ENCODE measurements at places on chromosomes 2 and 18.

DNA sequence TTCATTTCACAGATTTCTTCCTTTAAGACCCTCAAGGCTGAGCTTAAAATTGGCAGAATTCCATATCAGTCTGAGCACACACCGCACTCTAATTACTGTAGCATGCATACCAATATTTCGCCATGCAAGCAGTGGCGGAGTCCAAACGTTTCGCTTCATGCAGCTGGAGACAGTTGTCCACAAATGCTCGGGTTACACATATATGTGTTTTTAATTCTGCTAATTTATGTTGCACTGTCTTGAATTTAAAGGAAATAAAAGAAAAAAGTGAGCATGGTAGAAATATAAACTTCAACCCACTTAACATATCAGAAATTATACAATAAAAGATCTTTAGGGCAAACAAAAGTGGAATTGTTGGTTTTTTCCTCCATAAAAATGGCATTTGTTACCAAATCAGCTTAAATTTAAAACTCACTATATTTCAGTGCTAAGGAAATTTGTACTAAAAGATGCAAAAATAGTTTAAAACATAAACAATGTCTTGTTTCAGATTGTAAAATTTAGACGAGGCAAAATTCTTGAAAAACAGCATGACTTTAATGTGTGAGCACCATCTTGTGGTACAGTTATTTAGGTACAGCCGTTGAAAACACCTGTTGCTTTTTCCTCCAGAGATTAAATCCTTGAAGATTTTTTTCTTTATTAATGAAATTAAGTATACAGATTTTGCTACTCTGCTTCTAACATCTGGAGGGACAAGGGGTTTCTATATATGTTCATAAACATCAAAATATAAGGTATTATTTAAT is 24.1 kb upstream of the KANSL1L start:
- DNase-seq = no peak

DNA sequence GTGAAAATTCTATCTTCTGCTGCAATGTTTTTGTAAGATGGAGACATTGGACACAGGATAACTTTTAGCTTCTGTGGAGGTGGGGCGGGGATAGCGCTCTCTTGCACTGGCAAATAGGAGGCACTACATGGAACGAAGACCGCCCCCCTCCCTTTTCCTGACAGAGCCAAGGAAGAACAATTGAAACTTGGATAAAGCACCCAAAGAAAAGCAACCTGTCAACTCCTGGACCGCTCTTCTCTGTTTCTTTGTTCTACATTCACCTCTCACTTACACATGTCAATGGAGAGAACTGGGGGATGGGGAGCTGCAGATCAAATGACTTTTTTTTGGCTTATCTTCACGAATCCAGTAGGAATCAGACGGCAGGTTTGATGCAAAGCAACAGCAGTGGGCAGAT is 126.3 kb upstream of the CHAC2 start:
- no peak for DNase-seq

GRCh38 chr2:48249631-48250473 is 280.1 kb upstream of the STON1 start:
- DNase-seq = no peak

- DNase-seq = no peak
Measured at GRCh38 chr18:24630346-24630880, 170.0 kb downstream of the HRH4 start.

- no peak for DNase-seq
Measured at GRCh38 chr18:78138983-78139496, 840.6 kb upstream of the SALL3 start.

GRCh38 chr2:99729104-99730025 is 239.5 kb upstream of the REV1 start:
- no peak for DNase-seq

DNA sequence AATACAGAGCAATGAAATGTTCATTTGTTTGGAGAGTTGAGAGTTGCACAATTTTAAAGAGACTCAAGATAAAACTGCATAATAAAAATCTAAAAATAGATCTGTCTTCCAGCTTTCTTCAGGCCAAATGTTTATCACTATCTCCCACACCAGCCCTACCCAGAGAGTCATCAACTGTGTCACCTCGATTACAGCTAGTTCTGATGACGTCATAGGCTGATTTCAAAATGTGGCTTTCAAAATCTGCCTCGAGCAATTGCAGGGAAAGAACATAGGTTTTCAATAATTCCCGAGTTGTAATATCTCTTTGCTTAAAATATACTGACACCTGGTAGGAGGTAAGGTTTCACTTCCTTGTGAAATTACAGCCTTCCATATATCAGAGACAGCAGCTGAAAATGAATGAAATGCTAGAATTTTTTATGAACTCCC is 677.6 kb upstream of the ID2 start:
- no peak for DNase-seq

GRCh38 chr2:138137949-138138348 is 173.7 kb downstream of the HNMT start:
- no peak for DNase-seq

DNA sequence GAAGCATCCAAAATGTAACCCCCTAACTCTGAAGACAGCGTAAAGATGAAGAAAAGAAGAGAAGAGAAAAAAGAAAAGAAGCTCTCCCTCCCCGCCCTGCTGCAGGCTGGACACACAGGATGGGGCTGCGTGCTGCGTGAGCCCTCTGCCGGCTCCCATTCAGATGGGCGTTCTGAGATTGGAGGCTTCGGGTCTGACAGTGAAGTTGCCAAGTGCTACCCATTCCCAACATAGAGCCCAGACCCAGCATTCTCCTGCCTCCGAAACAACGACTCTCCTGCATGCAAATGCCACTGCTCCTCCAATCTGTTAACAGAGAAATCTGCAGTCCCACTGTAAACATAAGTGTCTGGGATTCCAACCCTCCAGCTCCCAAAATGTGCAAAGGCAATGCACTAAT is 234.9 kb downstream of the BCL11A start:
- no peak for DNase-seq

- peak; percentile 89 for DNase-seq
Measured at GRCh38 chr2:74834792-74835755, 1.1 kb downstream of the HK2 start.

GRCh38 chr2:186946896-186947467 is 98.0 kb upstream of the ZSWIM2 start:
- DNase-seq = no peak

DNA sequence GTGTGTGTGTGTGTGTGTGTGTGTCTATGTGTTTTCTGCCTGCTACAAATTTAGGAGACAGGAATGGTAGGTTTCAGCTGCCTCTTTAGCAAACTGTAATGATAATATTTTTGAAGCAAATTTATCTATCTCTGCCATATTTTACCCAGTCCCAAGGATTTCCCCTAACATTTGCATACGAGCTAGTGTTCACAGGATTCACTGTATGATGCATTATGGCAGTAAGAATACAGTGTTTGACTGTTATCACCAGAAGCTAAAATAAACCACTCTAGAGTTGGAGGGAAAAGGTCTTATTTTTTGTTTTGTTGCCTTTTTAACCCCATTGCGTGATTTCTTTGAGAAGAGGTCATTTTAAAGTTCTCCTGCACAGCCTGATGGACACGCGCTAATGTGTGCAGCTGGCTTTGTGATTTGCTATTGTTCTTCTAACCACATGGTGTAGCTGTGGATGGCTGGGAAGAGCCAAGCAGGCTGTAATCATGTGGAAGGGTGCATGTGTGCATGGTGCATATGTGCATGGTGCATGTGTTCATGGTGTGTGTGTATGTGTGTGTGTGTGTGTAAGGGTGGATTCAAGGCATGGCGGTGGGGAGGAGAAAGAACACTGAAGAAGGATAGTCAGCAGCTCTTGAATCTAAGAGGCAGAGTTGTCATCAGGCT is 62.4 kb downstream of the PLB1 start:
- DNase-seq = no peak

- DNase-seq = no peak
Measured at GRCh38 chr2:127414638-127415592, 3.3 kb upstream of the PROC start.

GRCh38 chr2:157364257-157364974 is 38.8 kb upstream of the ERMN start:
- DNase-seq = no peak

DNA sequence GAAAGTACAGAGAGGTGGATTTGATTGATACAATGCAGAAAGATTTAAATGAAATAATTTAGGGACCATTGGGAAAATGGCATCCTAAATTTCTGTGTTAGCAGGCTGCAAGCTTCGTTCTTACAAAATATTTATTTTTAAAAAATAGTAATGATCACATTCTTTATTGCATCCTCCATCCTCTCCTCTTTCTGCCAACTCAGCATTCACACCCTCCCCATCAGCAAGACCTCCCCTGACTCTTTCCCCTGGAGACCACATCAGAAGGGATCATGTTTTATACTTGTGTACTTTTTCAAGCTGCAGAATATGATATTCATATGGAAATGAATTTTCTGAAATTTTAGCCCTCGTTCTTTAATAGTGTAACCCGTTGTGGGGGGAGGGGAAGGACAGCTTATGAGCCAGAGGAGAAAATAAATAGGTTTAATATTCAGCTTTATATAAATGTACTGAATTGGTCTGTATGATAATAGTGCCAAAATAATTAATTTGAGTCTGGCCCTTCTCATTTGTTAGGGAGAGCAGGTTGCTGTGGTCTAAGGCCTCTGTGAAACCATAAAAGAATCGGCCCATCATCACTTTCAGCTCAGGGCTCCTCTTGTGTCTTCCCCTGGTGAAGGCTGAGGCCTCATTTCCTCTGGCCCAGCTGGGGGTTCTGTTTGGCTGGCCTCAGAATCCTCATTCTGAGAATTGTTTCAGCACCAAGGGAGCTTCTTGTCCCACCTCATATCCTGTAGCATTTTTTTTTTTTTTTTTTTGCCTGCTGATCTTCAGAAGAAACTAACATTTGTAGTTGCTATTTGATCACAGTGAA is 330.8 kb downstream of the TXNL1 start:
- DNase-seq = no peak

- no peak for DNase-seq
Measured at GRCh38 chr2:210633699-210634098, 77.3 kb downstream of the CPS1 start.

GRCh38 chr2:237682856-237683670 is 55.7 kb downstream of the LRRFIP1 start:
- no peak for DNase-seq

GRCh38 chr18:2310886-2311285 is 260.4 kb downstream of the METTL4 start:
- no peak for DNase-seq

GRCh38 chr2:239949537-239949936 is 75.6 kb downstream of the NDUFA10 start:
- DNase-seq = peak; percentile 30

DNA sequence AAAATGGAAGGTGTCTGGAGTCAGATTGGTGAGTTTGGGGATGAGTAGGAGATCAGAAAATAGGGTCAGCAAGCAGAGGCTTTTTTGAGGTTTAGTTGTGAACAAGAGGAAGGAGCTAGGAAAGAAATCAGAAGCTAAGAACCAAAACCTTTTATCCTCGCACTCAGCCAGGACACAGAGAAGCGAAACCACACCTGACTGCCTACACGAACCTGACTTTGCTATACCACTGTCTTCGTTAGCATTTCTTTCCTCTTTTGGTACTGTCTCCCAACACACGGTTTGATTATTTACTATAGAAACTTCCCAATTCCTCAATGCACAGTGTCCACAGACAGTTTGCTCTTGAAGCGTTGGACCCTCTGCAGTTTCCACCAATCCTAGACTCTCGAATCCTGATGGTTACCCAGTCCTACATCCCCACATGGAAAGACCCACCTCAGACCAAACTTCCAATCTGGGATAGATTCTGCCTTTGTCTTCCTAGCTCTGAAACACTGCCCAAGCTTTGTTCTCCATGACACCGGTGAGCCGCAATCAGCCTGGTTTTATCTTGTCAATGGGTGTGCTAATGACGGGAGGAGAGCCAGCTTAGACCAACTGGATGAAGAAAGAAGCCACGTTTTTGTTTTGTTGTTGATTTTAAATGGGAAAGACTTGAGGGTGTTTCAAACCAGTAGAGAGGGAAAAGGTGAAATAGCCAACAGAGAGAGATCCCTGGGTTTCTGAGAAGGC is 137.4 kb downstream of the CABLES1 start:
- no peak for DNase-seq

DNA sequence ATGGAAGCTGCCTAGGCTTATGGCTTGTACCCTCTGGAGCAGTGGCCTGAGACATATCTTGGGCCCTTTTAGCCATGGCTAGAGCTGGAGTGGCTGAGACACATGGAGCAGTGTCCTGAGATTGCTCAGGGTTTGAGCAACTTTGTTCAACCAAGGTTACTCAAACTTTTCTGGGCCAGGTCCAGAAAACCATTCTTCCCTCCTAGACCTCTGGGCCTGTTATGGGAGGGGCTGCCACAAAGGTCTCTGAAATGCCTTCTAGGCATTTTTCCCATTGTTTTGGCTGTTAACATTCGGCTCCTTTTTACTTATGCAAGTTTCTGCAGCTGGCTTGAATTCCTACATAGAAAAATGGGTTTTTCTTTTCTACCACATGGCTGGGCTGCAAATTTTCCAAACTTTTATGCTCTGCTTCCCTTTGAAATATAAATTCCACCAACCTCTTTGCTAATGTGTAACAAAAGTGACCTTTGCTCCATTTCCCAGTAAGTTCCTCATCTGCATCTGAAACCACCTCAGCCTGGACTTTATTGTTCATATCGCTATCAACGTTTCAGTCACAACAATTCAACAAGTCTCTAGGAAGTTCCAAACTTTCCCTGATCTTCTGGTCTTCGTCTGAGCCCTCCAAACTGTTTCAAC is 84.9 kb upstream of the MAP4K3 start:
- no peak for DNase-seq

DNA sequence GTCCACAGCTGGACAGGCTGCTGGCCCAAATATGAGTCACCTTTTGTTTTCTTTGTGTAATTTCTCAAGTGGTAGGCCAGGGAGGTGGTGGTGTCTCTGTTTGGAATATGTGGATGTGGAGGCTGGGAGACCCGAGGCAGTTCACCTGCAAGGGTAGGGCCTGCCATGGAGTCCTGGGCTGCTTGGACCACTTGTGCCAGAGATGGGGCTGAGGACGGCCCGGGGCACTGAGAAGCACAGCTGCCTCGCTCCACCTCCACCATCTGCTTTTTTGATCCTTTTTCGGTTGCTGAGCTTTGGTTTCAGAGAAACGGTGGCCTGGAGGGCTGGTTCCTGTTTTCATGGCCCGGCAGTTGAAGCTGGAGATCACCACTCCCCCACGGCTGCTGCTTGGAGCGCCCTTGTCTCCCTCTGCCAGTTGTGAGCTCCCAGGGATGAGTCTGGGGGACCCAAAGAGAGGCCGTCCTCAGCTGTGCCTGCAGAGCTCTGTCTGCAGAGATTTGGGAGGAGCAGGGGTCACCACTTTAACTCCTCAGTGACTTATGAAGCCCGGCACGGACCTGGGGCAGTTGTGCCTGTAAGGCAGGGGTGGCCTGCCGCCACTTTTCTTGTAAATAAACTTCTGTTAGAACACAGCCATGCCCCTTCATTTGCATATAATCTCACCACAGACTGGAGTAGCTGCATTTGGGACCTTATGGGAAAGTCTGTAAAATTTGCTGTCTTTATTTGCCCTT is 67.6 kb upstream of the MCFD2 start:
- DNase-seq = no peak

All from activated effector memory CD4-positive, alpha-beta T cell treated with anti-CD3 and anti-CD28 coated beads, Interleukin-2, amount 50 U/mL, for 16 hours (primary cell).